ENCODE measurements at places on chromosomes 16 and 17. TPM values are rescaled to one million over a fixed set of nuclear protein-coding genes. Genes with fewer than 3 reads are reported as not detected.

Gene ZP2
- total RNA-seq, result not detected

Gene MYH8
- not detected for total RNA-seq

Gene WNT3
- total RNA-seq, result 0.68 TPM

Gene ADAD2
- 0.54 TPM for total RNA-seq

Gene RASD1
- 135 TPM for total RNA-seq

DNA sequence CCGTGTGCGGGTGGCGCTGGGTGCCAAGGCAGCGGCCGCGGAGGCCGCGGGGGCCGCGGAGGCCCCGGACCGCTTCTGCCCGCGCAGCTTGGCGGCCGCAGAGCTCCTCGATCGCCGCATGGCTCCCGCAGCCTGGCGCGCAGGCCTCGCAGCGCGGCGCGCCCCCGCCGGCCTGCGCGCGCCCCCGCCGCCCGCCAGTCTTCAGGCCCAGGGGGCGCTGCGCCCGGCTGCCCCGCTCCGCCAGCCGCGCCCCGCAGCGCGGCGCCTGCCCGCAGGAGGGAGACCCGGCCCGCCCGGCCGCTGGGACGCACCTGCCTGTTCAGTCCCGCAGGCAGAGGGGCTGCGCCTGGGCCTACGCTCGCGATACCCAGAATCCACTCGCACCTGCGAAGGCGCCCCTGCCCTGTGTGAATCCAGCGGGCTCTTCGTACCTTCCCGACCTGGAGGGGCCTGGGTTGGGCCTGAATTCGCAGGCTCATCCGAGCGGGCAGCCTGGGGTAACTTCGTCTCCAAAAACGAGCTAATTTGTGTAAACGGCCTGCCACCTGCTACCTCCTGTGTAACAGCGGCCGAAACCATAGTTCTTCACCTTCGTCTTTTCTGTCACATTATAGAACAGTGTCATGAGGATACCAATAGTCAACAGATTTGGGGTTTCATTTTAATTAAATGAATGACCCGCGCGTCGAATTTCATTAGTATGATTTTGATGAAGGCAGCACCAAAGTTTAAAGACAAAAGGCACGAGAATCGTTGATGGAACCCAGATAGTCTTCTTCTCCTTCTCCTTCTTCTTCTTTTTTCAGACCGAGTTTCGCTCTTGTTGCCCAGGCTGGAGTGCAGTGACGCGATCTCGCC, at the start of gene CENPV:
CENPV (minus strand) TSS at position 153 of the 858 bp plus-strand sequence; CDS start at position 120, 33 bp downstream.
- no peaks in the 10 kb centered on the region for H3K27me3 ChIP-seq
- peaks cover 7% of the 10 kb centered on the region for H3K4me1 ChIP-seq
- no peak within 1 kb of the TSS for H3K27ac ChIP-seq
- peak; percentile 43 for DNase-seq

DNA sequence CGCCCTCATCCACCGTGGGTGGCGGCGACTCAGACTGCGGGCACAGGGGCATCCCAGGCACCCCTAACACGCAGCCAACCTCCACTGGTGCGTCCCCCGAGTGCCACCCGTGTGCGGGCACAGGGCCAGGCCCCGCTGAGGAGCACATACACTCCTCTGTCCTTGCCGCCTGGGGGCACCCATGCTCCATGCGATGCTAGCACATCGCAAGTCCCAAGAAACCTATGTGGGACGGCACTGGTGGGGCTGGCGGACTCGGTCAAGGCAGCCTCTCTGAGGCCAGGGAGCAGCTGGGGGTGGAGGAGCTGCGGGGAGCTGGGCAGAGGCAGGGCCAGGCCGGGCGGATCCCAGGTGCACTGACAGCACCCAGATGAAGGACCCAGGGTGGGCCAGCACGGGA, 4.0 kb downstream of the ZNF598 start:
- no peaks in the 10 kb centered on the region for H3K27me3 ChIP-seq
- H3K4me1 ChIP-seq, result peaks cover 48% of the 10 kb centered on the region
- peaks cover 24% of the 10 kb centered on the region for H3K36me3 ChIP-seq
- no peak overlapping the region for H3K4me3 ChIP-seq
- no peak for DNase-seq

DNA sequence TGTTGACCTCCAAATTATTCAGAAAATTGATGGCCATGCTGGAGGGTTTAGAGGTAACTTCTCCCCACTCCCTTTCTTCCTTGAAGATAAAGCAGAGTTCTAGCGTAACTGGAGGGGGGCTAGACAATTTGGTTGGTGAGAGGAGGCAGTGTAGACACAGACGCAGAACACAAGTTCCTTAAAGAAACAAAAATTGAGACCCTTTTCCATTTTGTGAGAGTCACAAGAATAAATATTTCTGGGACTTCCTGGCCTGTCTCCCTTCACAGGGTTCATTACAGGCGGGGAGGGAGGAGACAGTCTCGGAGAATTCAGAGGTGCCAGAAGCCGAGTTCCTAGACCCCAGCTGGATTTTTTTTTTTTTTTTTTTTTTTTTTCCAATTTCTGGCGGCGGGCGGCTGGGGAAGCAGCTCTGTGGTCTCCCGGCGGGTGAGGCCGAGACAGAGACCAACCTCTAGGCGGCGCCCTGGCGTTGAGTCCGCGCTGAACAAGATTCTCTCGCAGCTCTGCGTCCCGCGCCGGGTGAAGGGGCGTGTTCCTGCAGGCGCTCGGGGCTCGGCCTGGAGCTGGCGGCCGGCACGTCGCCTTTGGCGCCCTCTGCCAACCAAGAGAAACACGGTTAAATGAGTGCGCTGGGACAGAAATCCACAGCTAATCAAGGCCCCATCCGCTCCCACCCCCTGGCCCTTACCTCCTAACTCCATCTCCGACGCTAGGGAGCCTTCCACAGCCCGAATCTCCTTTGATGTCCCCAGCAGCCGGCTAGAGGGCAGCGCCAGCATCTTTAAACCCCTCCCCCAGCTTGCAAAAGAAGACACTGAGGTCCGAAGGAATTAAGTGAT, 10.2 kb upstream of the HOXB9 start:
- H3K27me3 ChIP-seq, result peaks cover 73% of the 10 kb centered on the region
- peaks cover 4% of the 10 kb centered on the region for H3K4me1 ChIP-seq
- DNase-seq, result peak; percentile 57
- H3K27ac ChIP-seq, result no peak overlapping the region

DNA sequence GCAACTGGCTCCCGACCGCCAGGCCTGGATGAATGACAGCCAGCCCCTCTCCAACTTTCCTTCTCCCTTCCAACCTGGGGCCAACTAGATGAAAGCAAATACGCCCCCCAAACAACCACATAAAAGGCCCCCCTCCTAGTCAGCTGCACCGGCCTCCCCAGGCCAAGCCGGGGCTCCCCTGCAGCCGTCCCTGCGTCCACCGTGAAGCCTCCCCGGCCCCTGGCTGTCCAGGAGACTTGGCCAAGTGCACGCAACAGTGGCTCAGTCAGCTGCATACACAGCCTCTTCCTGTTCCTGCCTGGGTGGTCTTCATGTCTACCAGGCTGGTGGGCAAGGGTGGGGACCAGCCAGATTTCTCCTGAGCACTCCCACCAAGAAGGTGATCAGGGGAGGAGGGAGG, 16.0 kb downstream of the DNAH17 start:
- DNase-seq, result no peak
- H3K4me1 ChIP-seq, result peaks cover 13% of the 10 kb centered on the region
- no peaks in the 10 kb centered on the region for H3K36me3 ChIP-seq
- H3K27me3 ChIP-seq, result no peaks in the 10 kb centered on the region
- H3K27ac ChIP-seq, result no peak overlapping the region

- H3K36me3 ChIP-seq, result no peaks in the 10 kb centered on the region
- H3K27ac ChIP-seq, result peak overlapping the region; percentile 69
- H3K27me3 ChIP-seq, result no peaks in the 10 kb centered on the region
- peaks cover 32% of the 10 kb centered on the region for H3K4me1 ChIP-seq
Measured at GRCh38 chr16:49854796-49855203, 1.1 kb downstream of the ZNF423 start.

DNA sequence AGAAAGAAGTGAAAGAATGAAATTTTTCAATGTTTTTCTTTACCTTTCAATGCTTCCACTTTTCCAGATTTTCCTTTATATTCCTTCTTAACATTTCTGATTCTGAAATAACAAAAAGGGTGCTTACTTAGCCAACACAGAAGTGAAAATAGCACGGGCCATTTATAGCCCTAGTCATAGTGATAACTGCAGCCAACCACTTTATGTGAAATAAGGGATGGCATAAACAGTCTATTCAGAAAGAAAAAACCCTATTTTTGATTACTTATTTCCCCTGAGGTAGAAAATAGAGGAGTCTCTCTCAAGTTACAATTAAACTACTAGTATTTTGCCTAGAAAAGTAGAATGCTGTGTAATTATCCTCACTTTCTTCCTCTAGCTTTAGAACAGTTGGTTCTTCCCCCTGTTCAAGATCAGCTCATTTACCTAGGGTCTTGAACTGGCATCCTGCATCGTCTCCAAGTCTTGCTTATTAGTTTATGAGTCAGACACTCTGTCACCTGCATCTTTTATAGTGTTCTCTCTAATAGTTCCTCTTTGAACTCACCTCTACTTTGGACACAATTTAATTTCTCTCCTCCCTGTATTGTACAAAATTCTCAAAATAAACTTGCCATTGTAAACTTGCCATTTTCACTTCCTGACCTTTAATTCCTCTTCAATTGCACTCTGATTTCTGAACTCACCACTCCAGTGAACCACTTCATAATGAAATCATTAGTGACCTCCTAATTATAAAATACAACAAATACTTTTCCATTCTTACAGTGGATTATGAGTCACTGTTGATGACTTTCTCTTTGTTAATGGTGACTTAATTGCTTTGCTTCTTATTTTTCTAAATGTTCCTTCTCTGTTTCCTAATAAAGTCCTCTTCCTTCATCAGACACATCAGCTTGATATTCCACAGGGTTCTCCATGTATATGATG, 23.6 kb downstream of the ABCA6 start:
- no peak for DNase-seq
- H3K36me3 ChIP-seq, result no peaks in the 10 kb centered on the region
- no peak overlapping the region for H3K4me3 ChIP-seq
- H3K27me3 ChIP-seq, result no peaks in the 10 kb centered on the region

- H3K27me3 ChIP-seq, result no peaks in the 10 kb centered on the region
- no peak for DNase-seq
- no peak overlapping the region for H3K27ac ChIP-seq
- no peaks in the 10 kb centered on the region for H3K4me1 ChIP-seq
Measured at GRCh38 chr16:47424846-47425245, 36.0 kb downstream of the ITFG1 start.

DNA sequence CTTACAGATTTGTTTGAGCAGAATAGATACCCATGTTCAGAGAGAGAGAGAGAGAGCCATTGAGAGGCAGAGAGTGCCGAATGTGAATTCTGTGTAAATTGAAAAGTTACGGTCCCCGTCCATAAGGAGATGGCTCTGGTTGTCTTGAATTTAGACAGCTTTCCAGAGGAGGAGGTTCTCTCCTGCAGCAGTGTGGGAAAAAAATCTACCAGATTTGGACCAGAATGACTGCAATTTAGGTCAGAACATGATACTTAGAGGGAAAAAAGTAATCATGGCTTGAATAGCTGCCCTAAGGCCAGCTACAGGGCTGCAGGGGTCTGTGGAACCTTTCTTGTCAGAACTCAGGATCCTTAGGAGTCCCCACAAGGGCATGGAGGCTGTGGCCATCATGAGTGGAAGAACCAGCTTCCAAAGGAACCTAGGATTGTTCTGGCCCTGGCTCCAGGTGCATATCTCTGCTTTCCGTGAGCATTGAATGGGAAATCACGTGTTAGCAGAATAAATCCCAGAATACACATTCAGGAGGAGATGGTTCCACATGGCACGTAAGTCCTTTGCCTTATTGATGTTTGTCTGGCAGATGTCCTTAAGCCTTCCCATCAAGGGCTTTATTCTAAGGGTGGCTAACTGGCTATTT, 13.0 kb downstream of the PITPNC1 start:
- no peaks in the 10 kb centered on the region for H3K27me3 ChIP-seq
- peak overlapping the region; percentile 66 for H3K27ac ChIP-seq
- no peaks in the 10 kb centered on the region for H3K36me3 ChIP-seq
- H3K4me1 ChIP-seq, result peaks cover 19% of the 10 kb centered on the region
- no peak overlapping the region for H3K4me3 ChIP-seq

GRCh38 chr17:68737761-68738443, 136.7 kb upstream of the FAM20A start:
- H3K27me3 ChIP-seq, result no peaks in the 10 kb centered on the region
- peak; percentile 72 for DNase-seq
- H3K36me3 ChIP-seq, result no peaks in the 10 kb centered on the region
- no peak overlapping the region for H3K4me3 ChIP-seq

Data from thyroid gland (tissue), 4 donors.